ENCODE measurements at places on chromosomes 16 and 17.

GRCh38 chr17:22411185-22411784 lies 719.0 kb downstream of the KCNJ18 start:
- DNase-seq, result no peak

- no peak for DNase-seq
These were observed 9.2 kb downstream of the SP2 start for GRCh38 chr17:47905221-47905733.

GRCh38 chr17:57366558-57367351 lies 110.4 kb downstream of the MSI2 start:
- DNase-seq, result no peak

DNA sequence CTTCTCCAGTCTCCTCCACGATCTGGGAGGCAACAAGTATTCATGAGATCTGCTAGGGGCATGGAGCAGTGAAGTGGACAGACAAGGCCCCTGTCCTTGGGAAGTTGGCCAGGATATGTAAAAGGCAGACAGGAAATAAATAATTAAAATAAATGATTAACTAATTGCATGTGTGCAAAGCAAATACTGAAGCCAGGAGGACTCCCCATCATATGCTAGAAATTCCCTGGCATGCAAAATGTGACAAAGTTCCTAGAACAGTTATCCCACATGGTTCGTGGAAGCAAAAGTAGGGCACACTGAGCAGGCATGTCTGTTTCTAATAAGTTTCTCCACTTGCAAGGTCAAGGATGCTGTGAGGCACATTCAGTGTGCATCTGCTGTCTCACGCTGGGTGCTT lies 86.8 kb downstream of the CDYL2 start:
- DNase-seq, result no peak

DNA sequence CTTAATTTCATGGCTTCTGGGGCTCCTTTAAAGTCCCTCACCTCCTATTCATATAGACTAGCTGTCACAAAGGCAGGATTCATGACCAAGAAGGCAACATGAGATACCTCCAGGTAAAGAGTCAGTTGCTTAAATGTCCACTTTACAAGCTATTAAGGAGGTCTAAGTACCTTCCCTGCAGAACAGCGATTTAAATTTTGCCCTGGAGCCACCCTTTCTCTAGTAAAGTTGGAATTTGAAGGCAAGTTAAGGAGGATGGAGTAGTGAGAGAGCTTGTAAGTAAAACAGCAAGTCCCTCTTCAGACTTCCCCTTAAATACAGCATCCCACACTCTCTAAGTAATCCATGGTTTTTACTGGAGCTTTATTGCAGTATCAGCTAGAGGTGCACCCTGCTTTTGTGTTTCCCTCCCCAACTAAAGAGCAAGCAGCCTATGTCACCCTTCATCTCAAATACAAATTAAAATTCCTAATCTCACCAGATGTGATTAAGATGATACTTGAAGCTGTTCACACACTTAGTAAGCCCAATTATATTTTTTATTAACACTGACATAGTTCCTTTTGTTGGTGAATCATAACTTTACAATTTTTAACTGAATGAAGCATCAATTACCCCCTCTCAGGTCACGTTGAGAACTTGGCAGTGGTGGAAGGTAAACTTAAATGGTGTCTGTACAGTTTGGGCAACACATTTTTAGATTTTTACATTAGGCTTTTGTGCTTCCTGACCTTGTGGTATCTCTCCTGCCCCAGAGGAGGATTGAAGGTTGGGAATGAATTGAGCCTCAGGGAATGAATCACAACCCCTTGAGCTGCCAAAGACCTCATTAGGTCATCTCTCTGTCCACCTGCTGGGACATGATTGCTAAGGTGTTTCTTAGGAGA lies 108.9 kb downstream of the TANGO6 start:
- no peak for DNase-seq

Measured in stimulated activated CD4-positive, alpha-beta T cell treated with anti-CD3 and anti-CD28 coated beads, Interleukin-15, amount 100 ng/mL, for 48 hours (primary cell).